Kidney epithelial cell (primary cell): ENCODE measurements at places on chromosomes 5 and 9.
A peak's percentile ranks its signal among the peaks of the same experiment; 100 is the strongest.

- no peak for DNase-seq
Observed at GRCh38 chr5:72154076-72154756, 46.9 kb downstream of the MAP1B start.

DNA sequence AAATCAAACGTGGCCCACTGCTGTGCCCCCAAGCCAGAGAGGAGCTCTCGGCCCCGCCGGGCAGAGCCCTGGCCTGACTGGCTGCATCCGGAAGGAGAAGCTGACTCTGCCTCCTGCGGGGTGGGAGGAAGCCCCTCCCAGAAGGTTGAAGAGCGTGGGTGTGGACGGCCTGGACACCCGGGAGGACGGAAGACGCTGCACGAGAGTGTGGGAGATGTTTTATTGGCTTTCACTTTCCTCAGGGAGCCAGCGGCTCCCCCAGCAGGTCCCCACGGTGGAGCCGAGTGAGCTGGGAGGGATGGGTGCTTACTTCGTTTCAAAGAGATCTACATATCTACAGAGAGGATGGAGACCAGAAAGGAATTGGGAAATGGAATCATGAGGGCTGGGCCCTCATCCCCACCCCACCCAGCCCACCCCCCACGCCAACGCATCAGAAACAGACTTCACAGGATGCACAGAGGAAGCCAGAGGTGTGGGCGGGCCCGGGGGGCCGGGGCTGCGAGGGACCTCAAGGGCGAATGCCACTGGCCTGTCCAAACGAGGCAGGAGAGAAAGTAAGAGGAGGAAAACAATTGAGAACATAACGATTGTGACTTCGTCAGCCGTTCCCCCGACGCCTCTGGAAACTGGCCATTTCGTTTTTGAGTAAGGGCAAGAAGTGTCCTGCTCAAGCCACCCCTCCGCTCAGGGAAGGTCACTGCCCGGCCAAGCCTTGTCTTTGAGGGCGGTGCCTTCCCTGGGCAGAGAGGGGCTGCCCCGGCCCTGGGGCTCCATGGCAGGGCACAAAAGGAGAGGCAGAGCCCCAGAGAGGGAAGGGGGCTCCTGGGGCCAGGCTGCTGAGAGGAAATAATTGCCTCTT, 32.1 kb downstream of the FAM163B start:
- DNase-seq, result no peak

DNA sequence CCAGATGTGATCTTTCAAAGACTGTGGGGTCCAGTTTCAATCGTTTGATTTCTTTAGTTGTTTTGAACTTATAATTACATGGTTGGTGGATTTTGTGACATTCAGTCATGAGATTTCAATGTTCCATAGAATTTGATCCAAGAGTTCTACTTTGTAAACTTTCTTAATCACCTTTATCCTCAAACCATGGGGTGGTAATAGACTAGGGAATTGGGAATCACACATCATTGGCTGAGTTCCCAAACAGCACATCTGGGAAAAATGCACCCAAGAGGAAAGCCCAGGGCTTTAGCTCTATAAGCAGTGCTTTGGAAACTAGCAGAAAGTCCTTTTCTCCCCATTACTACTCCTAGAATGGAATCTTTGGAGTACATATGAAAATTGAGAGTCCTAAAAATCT, 177.6 kb downstream of the NNT start:
- DNase-seq, result no peak

GRCh38 chr5:109453251-109453650, 43.5 kb upstream of the PJA2 start:
- DNase-seq, result no peak

- DNase-seq, result no peak
Observed at GRCh38 chr5:94782383-94782782, 163.9 kb downstream of the SLF1 start.

- DNase-seq, result peak; percentile 16
Observed at GRCh38 chr9:97564291-97565175, 63.1 kb downstream of the TMOD1 start.

DNA sequence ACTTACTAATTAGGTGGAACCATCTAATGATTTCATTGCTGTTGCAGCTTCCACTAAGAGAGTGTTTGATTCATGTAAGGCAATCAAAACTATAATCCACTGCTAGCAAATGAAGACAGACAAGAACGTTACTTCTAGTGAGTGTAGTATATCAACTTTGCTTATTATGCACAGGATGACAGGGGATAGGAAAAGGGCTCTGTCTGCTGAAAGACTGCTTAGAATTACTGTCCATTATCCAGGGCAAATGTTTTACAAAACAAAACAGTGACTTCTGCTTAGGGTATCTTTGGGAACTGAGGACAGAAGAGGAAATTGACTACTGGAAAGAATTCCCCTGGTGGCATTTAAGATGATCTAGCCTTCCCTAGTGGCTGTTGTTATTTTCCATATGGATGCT, 40.2 kb downstream of the PLPPR1 start:
- DNase-seq, result no peak

DNA sequence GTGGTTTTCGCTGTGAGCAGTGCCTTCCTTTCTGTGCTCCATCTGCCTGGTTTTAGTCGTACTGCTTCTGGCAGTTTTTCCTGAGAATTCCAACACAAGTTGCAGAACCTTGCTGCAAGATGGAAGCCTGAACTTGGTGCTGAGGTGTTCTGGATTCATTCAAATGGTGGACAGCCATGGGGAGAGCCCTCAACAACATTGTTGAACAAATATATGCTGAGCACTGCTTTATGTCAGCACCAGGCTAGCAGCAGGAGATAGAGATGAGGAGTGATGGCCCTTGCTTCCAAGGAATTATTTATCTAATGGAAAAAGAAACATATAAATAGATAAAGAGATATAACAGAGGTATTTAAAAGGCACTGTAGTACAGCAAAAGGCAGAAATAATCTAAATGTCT, 7.3 kb upstream of the RPS6 start:
- DNase-seq, result no peak

- peak; percentile 28 for DNase-seq
Observed at GRCh38 chr5:61575103-61575502, 243.0 kb downstream of the ZSWIM6 start.

DNA sequence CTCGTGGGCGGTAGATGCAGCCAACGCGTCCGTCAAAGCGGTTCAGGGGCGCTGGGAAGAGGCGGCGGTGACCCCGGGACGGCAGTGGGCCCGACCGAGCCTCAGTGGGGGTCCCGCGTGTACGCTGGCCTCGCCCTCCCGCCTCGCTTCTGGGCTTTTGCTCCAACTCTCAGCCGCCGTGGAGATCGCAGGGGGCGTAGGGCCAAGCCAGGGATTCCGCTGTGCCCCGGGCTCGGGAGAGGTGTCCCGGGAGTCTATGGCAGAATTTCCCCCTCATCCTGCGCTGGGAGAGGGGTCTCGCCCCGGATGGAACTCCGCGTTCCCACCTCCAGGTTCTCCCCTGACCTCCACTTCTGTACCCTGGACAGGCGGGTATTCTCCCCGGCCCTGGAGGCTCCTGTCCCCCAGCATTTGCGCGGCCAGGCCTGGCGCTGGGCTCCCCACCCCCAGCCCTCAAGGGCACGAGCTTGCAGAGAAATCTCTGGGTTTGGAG, 131.9 kb downstream of the MRPL36 start:
- no peak for DNase-seq

DNA sequence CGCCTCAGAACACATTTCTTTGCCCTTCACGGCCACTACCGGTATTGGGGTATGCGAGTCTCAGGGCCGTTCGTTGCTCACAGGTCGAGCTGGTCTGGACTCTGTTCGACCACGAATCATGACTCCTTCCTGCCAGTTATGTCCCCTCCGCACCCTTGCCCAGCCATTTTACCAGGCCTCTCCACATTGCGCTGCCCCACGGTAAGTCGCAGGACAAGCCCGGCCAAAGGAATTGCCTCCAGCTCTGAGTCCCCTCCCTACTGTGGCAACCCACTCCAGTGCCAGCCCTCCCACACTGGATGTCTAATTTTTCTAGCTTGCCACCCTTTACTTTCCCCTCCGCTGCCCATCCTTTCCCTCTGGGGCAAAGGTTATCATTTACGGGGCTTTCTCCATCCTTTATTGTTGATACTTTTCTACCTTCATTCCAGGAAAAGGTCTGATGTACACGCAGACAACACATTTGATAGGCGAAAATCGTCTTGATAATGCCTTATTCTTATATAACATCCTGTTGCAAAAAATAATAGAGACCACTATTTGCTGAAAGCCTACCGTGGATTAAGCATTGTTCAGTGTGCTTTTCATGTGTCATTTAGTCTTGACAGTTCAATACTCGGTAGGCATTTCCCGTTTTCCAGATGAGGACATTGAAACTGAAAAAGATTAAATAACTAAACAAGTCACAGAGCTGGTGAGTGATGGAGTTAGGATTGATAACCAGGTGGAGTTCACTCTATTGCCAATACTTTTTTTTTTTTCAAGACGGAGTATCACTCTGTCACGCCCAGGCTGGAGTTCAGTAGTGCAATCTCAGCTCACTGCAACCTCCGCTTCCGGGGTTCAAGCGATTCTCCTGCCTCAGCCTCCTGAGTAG, 958 bp upstream of the HSPA5 start:
- no peak for DNase-seq

DNA sequence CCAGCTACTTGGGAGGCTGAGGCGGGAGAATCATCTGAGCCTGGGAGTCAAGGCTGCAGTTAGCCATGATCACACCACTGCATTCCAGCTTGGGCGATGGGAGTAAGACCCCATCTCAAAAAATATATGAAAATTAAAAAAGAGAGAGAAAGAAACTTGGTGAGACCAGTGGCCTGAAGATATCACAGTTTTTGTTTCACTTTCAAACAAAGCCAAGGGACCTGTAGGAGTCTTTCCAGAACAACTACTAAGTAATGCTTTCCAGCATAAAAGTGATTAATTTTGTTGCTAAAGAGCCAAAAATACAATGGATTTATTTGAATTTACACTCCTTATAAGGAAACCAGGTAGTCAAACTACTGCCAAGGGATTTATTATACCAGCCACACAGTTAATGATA, 23.5 kb downstream of the GKAP1 start:
- DNase-seq, result no peak

DNA sequence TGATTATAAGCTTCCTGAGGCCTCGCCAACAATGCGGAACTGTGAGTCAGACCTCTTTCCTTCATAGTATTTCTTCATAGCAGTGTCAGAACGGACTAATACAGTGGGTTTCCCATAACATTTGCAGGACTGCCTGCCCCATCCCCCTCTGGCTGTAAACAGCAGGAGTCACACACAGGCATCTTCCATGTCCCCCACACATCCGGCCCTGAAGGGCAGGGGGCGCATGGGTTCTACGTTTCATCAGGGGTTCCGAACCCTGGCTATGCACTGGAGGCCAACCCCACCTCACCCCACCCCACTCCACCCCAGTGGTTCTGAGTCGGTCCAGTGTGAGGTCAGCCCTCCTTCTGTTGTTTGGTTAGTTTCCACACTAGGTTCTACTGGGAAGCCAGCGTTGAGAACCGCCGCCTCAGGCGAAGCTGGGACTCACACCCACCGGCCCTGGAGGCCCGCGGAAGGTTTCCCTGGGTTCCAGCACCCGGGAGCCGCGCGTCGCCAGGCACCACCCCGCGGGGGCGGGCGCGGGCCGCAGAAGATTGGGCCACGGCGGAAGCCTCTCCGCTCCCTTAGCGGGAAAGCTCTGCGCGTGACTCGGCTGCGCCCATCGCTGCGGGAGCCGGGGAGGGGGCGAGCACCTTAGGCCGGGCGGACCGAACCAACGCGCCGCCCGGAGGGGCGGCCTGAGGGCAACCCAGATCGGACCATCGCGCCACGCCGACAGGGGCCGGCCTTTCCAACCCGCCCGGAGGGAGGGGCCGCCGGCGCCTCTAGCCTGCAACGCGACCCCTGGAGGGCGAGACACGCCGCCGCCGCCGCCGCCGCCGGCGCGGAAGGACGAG, at the start of gene RUSC2:
TSS of gene RUSC2 (plus strand) at position 799 of the 842 bp plus-strand sequence. CDS start 56,411 bp downstream, outside the sequence.
- DNase-seq, result peak; percentile 34

- no peak for DNase-seq
Observed at GRCh38 chr9:112833081-112833480, 57.6 kb downstream of the SLC46A2 start.

DNA sequence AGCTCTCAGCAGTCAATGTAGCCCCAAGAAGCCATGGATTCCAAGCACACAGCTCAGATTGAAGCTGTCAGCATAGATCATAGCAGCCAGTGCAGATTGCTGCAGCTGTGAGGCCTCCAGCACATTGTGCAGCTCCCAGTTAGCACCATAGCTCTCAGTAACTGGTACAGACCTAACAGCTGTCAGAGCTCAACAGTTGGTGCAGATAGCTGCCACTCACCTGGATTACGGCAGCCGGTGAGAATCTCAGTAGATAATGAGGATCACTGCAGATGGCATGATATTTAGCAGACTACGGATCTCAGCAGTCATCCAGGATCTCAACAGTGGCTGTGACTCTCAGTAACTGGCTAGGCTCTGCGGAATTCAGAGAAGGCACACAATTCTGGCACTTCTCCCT, 500.4 kb downstream of the TUSC1 start:
- DNase-seq, result no peak

DNA sequence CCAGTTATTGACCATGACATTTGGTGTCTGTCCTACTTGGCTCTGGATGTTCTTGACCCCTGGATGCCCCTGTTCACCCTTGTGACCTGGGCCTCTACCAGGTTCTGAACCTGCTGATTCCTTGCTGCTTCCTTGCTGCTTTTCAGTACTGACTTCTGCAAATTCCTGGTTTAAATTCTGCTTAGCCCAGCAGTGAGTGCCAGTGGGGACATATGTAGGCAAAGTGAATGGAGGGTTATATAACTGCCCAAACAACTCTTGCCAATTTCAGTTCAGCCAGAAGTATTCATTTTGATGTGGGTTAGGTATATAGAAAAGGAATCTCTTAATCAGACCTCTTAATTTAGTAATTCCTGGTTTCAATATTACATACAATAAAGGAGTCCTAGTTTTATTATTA, 220.6 kb downstream of the TAF11L14 start:
- DNase-seq, result no peak

DNA sequence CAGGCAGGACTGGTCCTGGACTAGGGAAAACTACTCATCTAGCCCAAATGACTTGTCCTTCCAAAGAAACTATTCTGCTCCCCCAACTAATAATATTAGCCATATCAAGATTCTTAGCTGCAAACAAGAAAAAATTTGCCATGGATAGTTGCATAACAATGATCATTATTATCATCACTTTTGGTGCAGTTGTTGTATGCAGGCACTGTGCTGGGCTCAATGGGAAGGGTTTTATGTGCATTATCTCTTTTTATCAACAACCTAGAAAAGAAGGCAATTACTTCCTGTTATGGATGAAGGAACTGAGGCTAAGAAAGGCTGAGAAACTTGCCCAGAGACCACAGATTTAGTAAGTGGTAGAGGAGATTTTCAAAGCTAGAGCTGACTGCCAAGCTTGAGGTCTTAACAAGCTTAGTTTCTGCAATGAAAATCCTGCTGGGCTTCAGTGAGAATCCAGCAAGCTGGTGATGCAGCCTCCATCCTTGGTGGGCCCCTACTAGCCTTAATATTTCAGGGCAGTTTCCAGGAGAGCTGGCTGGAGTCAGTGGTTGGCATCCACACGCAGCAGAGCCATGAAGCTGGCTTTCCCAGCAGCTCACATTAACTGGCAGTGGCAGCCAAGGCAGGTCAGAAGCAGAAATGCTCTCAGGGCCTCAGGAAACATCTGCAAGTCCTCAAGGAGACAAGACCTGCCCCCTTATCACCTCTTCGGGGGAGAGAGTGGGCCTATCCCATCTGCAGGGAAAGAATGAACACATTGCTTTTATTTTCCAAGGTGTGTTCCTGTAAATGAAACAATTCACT, 20.5 kb upstream of the MEGF9 start:
- DNase-seq, result no peak
